ENCODE measurements at places on chromosomes 2 and 18.

DNA sequence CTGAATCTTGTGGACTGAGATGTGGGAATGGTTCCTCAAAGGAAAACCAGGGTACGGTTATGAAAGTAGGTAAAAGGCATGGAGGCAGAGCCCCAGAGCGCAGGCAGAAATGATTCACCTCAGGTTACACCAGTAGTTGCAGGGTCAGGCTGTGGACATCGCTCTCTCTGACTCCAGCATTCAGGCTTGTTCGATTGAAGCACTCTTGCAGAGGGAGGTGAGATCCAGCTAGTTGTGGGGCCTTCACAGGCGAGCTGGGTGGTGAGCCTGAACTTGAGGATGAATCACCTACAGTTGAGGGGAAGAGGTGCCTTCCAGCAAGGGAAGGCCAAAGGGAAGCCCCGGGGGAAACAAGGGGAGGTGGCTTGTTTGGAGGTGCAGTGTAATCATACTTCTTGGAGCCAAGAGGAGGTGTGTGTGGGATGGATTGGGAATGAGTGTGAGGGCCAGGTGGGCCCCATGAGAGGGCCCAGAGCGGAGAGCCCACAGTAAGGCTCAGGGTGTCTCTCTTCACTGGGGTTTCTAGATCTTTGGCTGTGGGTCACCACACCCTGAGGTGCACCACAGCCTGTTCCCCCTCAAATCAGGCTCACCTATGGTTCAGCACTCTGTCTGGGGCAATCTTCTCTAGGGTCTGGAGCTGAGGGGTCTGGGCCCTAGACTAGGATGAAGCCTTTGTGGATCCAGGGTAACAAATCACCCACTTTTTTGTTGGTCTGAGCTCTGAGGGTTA, 48.5 kb upstream of the MCFD2 start:
- DNase-seq = no peak

DNA sequence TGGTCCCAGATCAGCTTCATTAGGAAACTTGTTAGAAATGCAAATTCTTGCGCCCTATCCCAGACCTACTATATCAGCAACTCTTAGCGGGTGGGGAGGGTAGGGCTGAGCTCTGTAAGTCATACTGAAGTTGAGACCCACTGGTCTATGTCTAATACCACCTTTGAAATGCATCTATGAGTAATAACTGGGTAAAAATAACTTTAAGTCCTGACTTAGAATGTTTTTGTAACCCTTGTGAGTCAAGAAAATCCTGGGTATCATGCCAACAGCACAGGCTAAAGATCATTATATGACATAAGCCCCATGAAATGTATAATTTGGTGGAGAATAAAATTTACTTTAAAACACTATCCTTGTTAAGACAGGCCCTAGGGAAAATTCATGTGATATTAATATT, 41.4 kb downstream of the PRKD3 start:
- DNase-seq = no peak

- DNase-seq = no peak
Observed at GRCh38 chr2:88638123-88638650, 10.9 kb upstream of the EIF2AK3 start.

- DNase-seq = no peak
Observed at GRCh38 chr2:117853316-117853715, 38.8 kb downstream of the DDX18 start.

DNA sequence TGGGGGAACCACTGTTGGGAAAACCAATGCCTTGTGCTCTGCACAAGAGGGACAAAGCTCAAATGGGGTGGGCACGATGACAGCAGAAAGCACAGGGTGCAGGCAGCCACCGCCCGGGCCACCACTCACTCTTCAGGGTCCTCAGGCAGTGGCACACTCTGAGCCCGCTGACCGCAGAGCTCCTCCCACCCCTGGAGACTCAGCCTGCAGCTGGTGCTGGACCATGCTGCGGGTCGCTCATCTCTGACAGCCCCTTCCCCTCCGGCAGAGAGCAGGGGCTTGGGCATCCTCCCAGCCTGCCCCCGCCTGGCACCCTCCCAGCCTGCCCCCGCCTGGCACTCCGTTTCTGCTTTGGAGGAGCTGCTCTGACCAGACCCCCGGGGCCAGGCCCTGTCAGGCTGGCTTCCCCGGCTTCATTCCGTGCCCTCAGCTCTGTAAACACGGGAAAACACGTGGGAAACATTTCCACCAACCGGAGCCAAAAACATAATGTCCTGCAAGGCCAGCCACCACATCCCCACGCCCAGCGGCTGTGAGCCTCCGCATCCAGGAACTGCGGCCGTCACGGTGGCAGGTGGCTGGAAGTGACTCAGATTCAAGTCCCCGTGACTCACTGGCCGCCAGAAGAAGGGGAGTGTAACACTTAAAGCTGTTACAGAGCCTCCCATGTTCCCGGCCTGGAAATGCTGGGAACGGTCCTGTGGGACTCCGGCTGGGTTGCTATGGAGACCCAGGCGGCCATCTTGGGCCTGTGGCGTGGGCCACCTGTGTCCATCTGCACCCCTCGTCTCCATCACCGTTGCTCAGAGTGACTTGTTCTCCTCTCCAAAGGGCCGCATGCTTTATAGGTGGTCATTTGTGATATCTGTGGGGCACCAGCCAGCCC, 6.8 kb upstream of the SNED1 start:
- peak; percentile 70 for DNase-seq

DNA sequence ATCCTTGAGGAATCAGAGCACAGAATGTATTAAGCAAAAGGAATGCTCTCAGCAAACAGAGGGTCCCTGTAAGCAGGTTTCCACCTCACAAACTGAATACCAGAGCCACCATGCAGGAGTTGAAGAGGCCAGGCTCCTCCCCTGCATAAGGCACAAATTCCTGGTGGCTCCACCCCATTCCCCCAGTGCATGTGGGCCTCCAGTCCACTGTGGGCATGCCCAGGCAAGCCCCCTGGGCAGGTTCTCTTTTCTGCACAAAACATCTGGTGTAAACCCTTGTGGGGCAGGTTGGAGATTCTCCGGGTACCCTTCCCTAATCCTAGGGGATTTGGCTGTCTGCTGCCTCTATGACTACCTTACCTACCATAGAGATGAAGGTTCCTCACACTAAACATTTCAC, 166.5 kb downstream of the PTPRM start:
- DNase-seq = no peak

- DNase-seq = no peak
Observed at GRCh38 chr18:78543201-78543725, 436.4 kb upstream of the SALL3 start.

GRCh38 chr18:32104516-32104915, 12.8 kb downstream of the RNF138 start:
- DNase-seq = no peak

DNA sequence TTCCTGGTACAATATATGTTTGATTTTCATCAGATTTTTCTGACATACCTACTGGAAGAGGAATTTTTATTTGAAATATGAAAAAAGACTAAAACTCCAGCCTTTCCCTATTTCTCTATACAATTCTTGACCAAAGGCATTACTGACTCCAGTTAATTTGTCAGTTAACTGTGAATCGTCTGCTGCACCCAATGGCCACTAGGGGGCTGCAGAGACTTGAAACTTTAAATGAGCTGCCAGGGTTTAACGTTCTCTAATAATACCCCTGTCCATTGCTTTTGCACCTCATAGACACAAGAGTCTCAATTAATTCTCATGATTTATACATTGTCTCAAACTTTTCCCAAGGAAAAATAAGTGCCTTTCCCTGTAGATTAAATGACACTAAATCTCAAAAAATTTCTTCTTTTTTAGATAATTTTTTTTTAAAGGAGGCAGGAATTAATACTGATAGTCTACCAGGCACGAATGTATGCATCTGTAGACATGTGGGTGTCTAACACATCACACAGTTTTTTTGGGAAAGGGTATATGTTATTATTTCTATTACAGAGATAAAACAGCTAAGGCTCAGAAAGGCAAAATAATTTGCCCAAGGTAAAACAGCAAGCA, 1.8 kb upstream of the ALK start:
- peak; percentile 75 for DNase-seq

GRCh38 chr2:36528766-36529392, 69.1 kb downstream of the FEZ2 start:
- DNase-seq = no peak

DNA sequence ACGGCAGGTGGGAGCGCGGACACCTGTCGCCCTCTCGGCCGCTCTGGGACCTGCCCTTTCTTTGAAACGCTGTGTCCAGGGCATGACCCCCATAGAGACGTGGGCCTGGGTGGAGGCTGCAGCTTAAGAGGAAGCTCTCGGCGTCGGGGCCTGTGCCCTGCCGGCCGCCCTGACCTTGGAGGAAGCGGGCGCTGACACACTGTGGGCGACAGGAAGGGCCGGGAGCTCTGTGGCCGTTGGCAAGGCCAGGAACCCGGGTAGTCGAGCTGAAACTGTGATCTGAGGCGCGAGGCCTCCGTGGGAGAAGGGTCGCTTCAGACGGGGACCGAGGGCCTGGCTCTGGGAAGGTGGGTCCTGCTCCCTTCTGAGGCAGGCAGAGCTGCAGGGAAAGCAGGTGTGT, 28.2 kb downstream of the KCNG2 start:
- DNase-seq = no peak

DNA sequence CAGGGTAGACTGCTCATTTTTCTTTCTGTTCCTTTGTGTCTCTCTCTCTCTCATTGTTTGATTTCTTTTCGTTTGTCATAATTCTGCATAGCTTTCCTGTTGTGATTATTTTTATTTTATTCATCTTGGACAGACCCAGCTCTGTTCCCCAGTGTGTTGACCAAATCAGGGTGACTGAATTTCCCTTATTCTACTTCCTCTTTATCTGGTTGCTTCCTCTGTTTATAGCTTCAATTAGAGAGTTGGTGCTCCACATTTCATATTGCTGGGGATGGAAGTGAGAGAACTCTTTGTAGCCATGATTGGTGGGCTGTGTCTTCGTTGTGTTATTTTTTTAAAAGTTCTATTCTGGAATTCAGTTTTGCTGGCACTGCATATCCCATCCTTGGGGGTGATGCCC, 19.1 kb downstream of the PROKR1 start:
- DNase-seq = no peak

DNA sequence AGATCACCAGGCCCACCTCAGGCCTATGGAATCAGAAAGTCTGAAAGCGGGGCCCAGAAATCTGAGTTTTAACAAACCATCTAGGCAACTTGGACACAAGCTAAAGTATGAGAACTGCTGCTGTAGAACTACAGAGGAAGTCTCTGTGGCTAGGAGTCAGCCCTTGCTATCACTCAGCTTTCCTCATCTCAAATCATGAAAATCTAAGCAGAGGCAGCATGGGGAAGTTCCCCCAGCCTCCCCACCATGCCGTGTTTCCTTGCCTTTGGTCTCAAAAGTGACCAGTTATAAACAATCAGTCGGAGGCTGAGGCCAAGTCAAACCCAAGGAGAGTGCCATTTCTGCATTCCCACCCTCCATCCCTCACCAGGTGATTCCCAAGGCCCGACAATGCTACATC, 404.7 kb downstream of the BCL11A start:
- no peak for DNase-seq

DNA sequence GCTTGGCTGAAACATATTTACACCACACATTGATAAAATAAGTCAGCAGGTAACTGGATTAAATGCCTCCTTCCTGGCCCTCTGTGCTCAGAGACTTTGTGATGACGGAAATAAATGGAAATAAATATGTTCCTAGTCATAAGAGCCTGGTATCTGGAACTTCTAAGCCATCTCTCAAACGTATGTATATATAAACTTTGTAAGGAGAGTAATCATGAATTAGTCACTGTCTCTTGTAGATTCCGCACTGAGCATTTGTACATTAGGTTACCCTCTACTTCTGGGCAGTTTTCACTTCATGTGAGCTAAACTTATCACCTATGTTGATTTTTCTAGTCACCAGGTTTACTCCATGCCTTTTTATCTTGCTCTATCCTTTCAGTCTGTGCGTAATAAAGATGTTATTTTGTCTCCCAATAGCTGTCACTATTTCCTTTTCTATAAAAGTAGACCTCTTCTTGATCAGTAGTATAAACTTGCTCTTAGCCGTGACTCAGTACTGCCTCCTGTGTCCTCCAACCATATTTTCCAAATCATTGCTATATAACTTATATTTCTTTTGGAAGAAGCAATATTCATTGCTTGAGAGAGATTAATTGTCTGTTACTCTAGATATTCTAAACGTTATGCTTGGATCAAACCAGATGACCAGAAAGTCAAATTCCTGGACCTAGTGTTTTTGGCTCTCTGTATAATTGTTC, 53.2 kb downstream of the FEZ2 start:
- DNase-seq = peak; percentile 39

DNA sequence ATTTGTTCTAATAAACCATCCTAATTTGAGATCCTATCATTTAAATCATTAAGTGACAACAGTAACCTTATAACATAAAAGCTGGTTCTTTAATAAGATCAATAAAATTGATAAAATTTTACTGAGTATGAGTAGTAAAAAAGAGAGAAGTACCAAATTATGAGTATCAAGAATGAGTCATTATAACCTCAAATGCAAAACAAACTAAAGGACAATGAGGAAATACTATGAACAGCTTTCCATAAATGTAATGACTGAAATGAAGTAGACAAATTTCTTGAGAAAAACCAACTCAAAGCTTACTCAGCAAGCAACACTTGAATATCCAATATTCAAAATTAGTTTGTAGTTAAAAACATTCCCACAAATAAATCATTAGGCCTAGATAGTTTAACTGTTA, 433.0 kb downstream of the ZEB2 start:
- DNase-seq = no peak

DNA sequence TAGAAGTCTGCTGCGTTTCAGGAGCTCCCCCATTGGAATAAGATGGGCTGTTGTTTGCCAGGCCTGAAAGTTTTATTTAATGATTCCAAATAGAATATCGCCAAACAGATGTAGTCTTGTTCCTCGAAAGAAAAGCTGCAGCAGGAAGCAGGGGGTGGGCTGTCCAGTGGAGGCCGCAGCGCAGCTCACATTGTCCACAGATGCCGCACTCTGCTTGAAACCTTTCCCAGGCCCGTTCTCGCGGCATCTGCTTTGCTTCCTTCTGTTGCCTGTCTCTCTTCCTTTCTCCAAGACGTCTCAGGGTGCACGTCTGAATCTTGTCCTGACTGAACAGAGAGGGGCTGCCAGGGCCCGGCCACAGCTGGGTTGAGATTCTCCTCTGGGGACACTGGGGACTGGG, 12.4 kb upstream of the IGFBP2 start:
- DNase-seq = no peak

GRCh38 chr2:181130686-181131085, 150.3 kb downstream of the UBE2E3 start:
- no peak for DNase-seq

- DNase-seq = no peak
Observed at GRCh38 chr2:133489146-133489545, 79.1 kb downstream of the NCKAP5 start.

GRCh38 chr2:105405291-105405690, 6.4 kb upstream of the FHL2 start:
- no peak for DNase-seq
